ENCODE measurements at places on chromosomes 7 and 10. TPM values are rescaled to one million over a fixed set of nuclear protein-coding genes. Genes with fewer than 3 reads are reported as not detected.

Gene TMEM273
- total RNA-seq = 46.3 TPM

Gene ERVW-1
- total RNA-seq = not detected

Gene PTF1A
- total RNA-seq = not detected

Gene GIMAP2
- total RNA-seq = 47.5 TPM

Gene SPDYE11
- total RNA-seq = not detected

Gene CPEB3
- 3.6 TPM for total RNA-seq

Gene NKX6-2
- not detected for total RNA-seq

Gene METTL27
- not detected for total RNA-seq

Gene COL26A1
- not detected for total RNA-seq

Gene SPDYE9
- total RNA-seq = not detected

Gene NUTM2E
- total RNA-seq = 0.30 TPM

Gene TCAF1
- total RNA-seq = 24.5 TPM

Gene NANOS1
- total RNA-seq = 0.09 TPM

Gene OR6V1
- not detected for total RNA-seq

Gene FXYD4
- total RNA-seq = not detected

DNA sequence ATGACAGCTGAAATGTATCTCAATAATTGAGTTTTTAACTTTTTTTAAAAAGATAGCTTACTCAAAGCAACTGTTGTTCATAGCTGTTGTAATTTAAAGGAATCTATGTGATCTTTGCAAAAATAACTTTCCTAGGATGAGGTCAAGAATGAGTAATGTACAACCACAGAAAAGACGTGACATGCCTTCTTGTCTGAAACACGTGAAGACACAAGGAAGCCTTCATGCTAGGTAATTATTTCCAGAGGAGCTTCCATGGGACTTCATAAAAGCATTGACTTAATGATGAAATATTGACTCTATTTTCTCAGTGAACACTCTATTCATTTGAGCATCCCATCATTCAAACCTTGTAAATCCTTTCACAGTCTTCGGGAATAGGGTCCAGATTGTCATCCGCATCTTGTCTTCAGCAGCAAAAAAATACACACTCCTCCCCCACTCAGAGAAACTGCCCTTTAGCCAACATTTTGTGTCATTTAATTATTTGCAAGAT, 528.0 kb downstream of the NRG3 start:
- DNase-seq = no peak

GRCh38 chr7:76296743-76297740, 5.4 kb upstream of the HSPB1 start:
- DNase-seq = no peak

GRCh38 chr10:51972733-51973346, 273.4 kb upstream of the CSTF2T start:
- no peak for DNase-seq

- no peak for DNase-seq
Measured at GRCh38 chr10:70954381-70955176, 66.2 kb upstream of the PCBD1 start.

- no peak for DNase-seq
Measured at GRCh38 chr10:3748484-3748883, 36.5 kb downstream of the KLF6 start.

DNA sequence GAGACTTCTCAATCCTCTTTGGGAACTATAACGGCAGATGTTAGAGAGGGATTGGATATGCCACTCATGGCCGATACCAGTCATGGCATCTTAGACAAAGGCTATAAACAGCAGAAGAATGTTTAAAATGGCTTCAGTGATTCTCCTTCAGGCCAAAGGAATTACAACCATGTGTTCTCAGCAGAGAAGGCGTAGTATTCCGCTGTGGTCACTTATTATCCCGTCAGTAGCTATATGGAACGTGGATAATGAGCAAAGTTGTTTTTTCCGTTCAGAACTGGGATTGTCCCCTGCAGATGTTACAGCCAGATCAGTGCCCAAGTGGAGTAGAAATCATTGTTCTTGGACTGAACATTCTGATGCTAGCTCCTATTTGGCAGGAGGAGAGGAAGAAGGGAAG, 43.1 kb downstream of the TEX36 start:
- DNase-seq = no peak

- no peak for DNase-seq
Measured at GRCh38 chr7:13945670-13946069, 43.8 kb downstream of the ETV1 start.

- peak; percentile 53 for DNase-seq
Measured at GRCh38 chr7:101163279-101164070, 1.9 kb downstream of the VGF start.

DNA sequence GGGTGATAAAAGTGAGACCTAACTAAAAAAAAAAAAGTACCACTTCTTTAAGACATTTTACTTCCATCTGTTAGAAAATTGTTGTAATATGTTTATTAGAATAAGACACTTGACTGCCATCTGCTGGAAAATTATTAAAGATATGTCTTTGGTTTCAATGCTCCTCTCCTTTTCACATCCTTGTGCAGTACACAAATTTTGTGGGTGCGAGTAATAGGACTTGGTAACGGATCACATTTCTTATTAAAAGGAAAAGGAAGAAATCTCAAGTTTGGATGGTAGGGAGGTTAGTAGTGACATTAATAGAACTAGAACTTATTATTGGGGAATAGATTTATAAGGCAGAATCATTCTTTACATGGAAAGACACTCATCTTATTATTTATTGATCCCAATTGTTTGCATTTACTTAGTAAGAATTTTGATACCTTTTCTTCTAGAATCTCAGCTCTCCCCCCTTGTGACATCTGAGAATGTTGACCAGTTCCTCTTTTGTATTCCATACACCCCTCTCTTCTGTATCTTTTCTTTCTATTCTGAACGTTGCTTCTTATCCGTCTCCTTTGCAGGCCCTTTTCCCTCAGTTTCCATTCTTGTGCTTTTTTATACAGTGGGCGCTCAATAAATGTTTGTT, 43.0 kb upstream of the RPA3 start:
- DNase-seq = peak; percentile 67

DNA sequence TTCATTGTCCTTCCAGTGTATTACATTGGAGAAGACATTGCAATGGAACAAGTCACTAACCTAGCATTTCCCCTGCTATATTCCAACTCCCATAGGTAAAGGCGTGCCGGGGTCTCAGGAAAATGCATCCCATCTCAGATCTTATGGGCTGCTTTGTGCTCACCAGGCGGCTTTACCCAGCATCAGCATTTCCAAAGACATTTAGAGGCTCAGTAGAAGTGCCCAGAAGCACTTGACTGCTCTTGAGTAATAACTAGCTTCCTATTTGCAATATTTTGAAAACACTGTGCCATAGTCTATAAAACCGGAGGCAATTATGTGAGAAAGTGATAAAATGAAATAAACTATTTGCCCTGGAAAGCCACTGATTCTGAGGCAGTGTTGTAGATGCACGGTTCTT, 415.0 kb upstream of the NPVF start:
- no peak for DNase-seq

GRCh38 chr10:133062085-133062484, 25.6 kb upstream of the ADGRA1 start:
- no peak for DNase-seq

DNA sequence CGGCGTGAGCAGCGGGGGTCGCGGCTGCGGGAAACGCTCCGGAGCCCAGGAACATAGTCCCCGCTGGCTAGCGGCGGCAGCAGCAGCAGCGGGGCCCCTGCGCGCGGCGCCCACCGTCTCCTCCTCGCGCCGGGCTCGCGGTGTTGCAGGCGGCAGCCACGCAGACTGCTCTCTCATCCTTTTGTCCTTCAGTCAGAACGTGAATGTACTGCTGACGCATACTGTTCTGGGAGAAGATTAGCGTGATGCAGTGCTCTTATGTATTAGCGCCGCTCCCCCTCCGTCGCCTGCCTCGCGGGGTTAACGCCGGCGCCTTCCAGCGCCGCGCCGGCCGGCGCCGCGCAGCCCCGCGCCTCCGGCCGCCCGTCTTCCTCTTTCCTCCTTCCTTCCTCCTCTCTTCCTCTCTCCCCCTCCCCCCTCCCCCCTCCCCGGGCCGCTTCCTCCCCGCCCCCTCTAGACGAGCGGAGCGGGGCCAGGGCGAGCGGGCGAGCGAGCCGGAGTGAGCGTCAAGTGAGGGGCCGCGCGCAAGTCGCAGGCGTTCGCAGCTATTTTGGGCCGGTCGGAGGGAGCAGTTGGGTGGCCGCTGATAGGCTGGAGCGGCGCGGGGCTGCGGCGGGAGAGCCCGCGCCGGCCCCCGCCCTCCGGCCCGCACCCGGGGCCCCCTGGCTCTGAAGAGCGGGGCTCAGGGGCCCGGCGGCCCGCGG, 816 bp upstream of the LRRC4 start:
- peak; percentile 76 for DNase-seq

GRCh38 chr10:26384600-26384999, 53.5 kb upstream of the APBB1IP start:
- DNase-seq = no peak

DNA sequence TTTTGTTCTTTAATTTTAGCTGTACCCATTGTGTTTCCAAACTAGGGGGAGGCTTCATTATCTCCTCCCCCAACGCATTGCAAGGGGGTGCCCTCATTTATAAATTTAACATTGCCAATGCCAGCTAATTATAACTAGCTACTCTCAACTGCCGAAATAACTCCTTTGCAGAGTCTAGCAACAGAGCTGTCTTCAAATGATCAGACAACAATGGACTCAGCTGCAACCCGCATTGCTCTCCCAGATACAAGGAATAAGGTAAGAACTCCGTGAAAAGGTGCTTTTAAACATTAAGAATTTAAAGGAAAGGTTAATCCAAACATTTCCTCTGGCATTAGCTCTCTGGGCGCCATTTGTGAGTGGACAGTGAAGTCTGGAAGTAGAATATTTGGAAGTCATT, 116.2 kb downstream of the GFRA1 start:
- DNase-seq = no peak

GRCh38 chr7:918441-919113, 35.9 kb downstream of the ADAP1 start:
- DNase-seq = no peak

- no peak for DNase-seq
Measured at GRCh38 chr10:58647376-58648112, 134.9 kb downstream of the BICC1 start.

GRCh38 chr10:80454513-80455460, 677 bp downstream of the TSPAN14 start:
- DNase-seq = peak; percentile 45

DNA sequence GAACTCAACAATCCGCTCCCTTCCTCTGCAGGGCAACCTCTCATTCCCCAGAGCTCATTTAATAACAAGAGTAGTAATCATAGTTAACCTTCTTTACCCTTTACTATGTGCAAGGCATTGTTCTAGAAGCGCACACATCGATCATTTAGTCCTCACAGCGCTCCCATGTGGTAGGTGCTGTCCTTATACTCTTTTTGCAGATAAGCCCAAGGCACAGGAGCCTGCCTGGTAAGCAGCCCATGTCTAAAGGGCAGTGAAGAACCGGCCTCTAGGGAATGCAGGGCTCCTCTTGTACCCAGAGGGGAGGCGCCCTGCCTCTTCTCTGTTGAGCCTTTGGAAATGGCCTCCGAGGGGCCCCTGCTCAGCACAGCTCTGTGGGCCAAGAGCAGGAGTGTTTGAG, 14.3 kb downstream of the CHST3 start:
- DNase-seq = no peak

GRCh38 chr10:119409906-119410305, 132.6 kb downstream of the RGS10 start:
- DNase-seq = no peak

GRCh38 chr7:43481902-43482678, 100.8 kb upstream of the STK17A start:
- no peak for DNase-seq

- peak; percentile 71 for DNase-seq
Measured at GRCh38 chr7:134995239-134996096, 9.2 kb downstream of the AGBL3 start.

GRCh38 chr10:132654708-132655661, 117.4 kb downstream of the INPP5A start:
- DNase-seq = peak; percentile 73

GRCh38 chr10:8315619-8316021, 261.1 kb downstream of the GATA3 start:
- DNase-seq = no peak

DNA sequence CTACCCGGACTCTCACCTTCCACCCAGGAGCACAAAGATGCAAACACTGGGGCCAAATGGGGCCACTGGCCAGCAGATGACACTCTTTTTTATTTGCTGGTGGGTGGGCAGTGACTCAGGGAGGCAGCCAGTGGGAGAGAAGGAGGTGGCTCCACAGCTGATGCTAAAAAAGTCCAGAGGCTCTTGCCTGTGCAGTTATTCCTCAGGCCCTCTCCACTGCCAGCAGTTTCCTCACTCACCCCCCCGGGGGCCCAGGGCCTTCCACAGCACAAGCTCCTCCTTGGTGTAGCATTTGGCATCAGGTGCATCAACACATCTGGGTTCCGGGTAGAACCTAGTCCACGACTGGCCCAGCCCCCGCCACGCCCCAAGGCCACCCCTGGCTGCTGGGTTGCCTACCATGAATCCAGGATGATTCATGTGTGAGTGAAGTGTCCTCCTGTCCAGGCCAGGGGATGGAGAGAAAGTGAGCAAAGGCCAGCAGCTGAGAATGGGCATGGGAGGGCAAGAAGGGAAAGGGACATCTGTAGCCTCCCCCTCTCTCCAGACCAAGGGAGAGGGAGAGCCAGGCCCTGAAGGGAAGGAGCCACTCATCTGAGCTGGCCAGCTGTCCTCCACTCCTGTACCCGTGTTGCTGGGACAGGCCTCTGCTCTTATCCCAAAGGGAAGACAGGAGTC, 1.7 kb upstream of the KCNH2 start:
- DNase-seq = no peak

DNA sequence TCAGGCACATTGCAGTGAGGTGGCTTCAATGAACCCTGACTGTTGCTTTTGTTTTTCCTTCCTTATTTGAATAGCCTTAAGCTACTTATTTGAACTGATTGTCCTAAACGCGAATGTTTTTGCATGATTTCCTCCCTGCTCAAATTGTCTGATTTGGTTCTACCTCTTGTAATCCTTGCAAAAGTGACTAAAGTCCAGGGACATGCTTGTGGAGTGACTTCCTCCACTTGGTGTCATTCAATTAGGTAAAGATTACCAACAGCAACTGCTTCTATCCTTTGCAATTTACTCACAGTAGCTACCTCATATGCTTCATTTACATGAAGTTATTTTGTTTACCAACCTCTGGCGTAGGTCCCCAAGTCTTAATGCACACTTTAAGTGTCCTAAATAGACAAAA, 295.9 kb upstream of the TMEM229A start:
- no peak for DNase-seq

GRCh38 chr7:128351296-128352152, 7.8 kb upstream of the RBM28 start:
- DNase-seq = peak; percentile 17

DNA sequence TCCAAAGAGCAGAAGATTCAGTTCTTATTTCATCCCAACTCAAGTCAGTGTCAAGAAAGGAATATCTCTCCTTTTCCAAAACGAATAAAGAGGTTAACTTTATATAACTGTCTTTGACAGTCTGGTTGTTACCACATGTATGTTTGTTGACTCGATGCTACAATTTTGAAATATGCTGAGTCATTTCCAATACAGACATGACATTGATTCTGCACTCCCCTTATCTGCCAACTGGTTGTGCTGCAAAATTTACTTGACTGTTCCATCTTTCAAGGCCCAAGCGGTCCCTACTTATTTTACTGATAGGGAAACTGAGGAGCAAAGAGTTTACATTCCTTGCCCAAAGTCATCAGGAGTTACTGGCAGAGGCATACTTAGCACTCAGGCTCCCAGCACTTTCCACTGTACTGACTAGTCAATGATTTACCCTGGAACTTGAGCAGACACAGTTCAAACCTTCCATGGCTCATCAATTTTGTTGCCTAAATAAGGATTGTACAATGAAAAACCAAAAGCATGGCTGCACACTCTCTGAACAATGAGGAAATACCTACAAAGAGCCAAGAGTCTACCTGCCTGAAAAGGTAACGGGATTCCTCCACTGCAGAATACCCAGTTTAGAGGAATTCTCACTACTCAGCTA, 52.8 kb downstream of the ABLIM1 start:
- DNase-seq = no peak

- DNase-seq = no peak
Measured at GRCh38 chr10:125024497-125025234, 82.7 kb downstream of the ZRANB1 start.
